Natural killer cell (primary cell): ENCODE measurements at places on chromosomes 16 and 17. TPM values are rescaled to one million over a fixed set of nuclear protein-coding genes. Genes with fewer than 3 reads are reported as not detected.
A peak's percentile ranks its signal among the peaks of the same experiment; 100 is the strongest.

CSH2 gene
- total RNA-seq, result not detected

RRAD gene
- 2.8 TPM for total RNA-seq

EEF2KMT gene
- 3.7 TPM for total RNA-seq

GGA2 gene
- 129 TPM for total RNA-seq

DNA sequence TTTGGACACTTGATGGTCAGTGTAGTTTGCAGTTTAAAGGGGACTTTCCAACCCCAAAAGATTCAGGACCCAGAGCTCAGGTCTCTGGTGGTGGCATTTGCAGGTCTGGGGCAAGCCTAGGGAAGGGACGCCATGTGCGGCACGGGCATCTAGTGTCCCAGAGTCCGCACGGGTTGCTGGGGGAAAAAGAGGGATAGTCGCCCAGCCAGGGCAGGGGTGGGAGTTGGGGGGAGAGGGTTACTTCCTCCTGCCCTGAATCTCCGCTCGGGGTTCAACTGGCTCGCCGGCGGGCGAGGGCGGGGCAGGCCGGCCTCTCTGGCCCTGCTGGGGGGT is 239 bp upstream of the CA7 start:
- peaks cover 17% of the 10 kb centered on the region for H3K27me3 ChIP-seq
- no peak overlapping the region for H3K4me3 ChIP-seq
- H3K27ac ChIP-seq, result no peak overlapping the region
- H3K36me3 ChIP-seq, result no peaks in the 10 kb centered on the region
- no peak for DNase-seq

DNA sequence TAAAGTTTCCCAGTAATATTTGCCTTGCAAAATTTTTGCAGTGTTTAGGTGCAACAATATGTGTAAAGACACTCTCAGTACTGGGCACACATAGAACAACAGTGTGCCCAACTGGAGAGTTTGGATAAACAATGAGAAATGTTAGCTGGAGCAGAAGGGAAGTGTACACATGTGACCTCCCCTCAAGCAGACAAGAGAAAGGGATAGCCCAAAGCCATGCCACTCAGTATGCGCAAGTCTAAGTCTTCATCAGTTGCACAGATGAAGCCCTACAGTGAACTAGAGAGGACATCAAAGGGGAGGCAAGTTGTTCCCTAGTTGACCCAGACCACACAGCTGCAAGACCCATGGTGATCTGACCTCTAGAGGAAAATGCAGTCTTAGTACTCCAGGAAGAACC is 97.9 kb upstream of the CDH11 start:
- H3K27me3 ChIP-seq, result no peaks in the 10 kb centered on the region
- H3K27ac ChIP-seq, result no peak overlapping the region
- no peaks in the 10 kb centered on the region for H3K4me1 ChIP-seq

DNA sequence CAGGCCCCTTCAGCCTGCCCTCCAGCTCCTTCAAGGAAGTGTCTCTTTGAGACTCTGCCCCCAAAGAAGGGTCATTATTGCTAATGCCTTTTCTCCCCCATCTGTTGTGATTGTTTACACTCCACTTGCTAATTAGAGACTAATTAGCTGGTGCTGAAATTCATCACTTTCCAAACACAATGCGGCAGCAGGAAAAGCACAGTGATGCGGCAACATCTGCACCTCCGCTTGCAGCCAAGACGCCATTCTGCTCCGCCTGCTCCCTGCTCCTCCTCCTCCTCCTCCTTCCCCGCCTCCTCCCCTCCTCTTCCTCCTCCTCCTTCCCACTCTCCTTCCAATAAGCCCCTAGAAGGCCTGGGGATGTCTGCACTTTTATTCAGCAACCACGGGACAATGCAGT is 110.5 kb downstream of the SDK2 start:
- H3K27ac ChIP-seq, result no peak overlapping the region
- no peak overlapping the region for H3K4me3 ChIP-seq
- no peaks in the 10 kb centered on the region for H3K4me1 ChIP-seq

- peaks cover 17% of the 10 kb centered on the region for H3K36me3 ChIP-seq
- H3K4me3 ChIP-seq, result no peak overlapping the region
- no peak overlapping the region for H3K27ac ChIP-seq
- no peak for DNase-seq
- H3K27me3 ChIP-seq, result no peaks in the 10 kb centered on the region
- H3K4me1 ChIP-seq, result peaks cover 5% of the 10 kb centered on the region
These were observed 23.9 kb upstream of the C16orf74 start for GRCh38 chr16:85774811-85775210.

GRCh38 chr16:64065523-64065922 is 1056.3 kb downstream of the CDH11 start:
- no peaks in the 10 kb centered on the region for H3K27me3 ChIP-seq
- no peak overlapping the region for H3K27ac ChIP-seq
- DNase-seq, result no peak
- H3K4me1 ChIP-seq, result no peaks in the 10 kb centered on the region
- H3K36me3 ChIP-seq, result no peaks in the 10 kb centered on the region
- no peak overlapping the region for H3K4me3 ChIP-seq

- H3K27ac ChIP-seq, result no peak overlapping the region
- DNase-seq, result no peak
- H3K4me1 ChIP-seq, result no peaks in the 10 kb centered on the region
- H3K36me3 ChIP-seq, result peaks cover 34% of the 10 kb centered on the region
These were observed 49.1 kb downstream of the PHLPP2 start for GRCh38 chr16:71675380-71675779.

DNA sequence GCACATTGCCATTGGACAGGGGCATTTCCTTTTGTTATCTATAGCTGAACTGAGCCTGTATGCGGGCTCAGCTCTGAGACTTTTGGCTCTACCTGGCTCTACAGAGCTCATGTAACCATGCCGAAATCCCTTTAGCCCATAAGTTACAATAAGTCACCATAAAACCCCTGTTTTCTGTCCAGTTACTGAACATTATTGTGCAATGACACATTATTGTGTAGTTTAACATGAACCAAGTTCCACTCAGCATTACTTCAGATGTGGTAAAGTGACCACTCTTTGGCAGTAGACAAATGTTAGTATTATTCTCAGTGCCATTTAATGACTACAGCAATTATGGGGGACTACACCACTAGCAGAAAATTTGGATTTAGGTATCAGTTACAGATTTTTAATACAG is 65.4 kb upstream of the RASL10B start:
- no peak overlapping the region for H3K4me3 ChIP-seq
- DNase-seq, result no peak
- peaks cover 32% of the 10 kb centered on the region for H3K36me3 ChIP-seq
- no peak overlapping the region for H3K27ac ChIP-seq

GRCh38 chr17:52106638-52107261 is 51.8 kb downstream of the CA10 start:
- no peak overlapping the region for H3K4me3 ChIP-seq
- H3K27ac ChIP-seq, result no peak overlapping the region
- H3K4me1 ChIP-seq, result no peaks in the 10 kb centered on the region

- H3K27ac ChIP-seq, result no peak overlapping the region
- H3K27me3 ChIP-seq, result no peaks in the 10 kb centered on the region
- peaks cover 35% of the 10 kb centered on the region for H3K4me1 ChIP-seq
- DNase-seq, result no peak
- H3K4me3 ChIP-seq, result no peak overlapping the region
These were observed 20.0 kb downstream of the HS3ST3B1 start for GRCh38 chr17:14320734-14321475.

- DNase-seq, result peak; percentile 79
- H3K27ac ChIP-seq, result no peak overlapping the region
- no peaks in the 10 kb centered on the region for H3K27me3 ChIP-seq
These were observed 20.4 kb upstream of the CDYL2 start for GRCh38 chr16:80824623-80825364.

DNA sequence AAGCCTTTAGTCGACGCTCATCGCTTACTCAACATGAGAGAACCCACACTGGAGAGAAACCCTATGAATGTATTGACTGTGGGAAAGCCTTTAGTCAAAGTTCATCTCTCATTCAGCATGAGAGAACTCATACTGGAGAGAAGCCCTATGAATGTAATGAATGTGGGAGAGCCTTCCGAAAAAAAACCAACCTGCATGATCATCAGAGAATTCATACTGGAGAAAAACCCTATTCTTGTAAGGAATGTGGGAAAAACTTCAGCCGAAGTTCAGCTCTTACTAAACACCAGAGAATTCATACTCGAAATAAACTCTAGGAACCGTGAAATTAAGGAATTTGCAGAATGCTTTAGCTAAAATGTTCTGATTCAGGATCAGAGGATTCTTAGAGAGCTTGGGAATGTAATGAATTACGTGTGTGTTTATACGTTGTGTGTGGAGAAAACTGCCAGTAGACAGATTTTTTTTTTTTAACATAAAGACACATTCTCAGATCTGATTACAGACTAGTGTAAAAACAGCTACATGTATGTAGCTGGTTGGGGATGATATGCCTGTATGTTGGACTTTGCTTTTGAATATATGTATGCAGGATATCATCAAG is 25.4 kb downstream of the ZFP90 start:
- no peak overlapping the region for H3K27ac ChIP-seq
- peaks cover 37% of the 10 kb centered on the region for H3K36me3 ChIP-seq
- H3K4me3 ChIP-seq, result no peak overlapping the region
- no peaks in the 10 kb centered on the region for H3K4me1 ChIP-seq
- DNase-seq, result no peak

GRCh38 chr17:73420897-73421296 is 109.1 kb upstream of the CDC42EP4 start:
- H3K4me1 ChIP-seq, result no peaks in the 10 kb centered on the region
- H3K4me3 ChIP-seq, result no peak overlapping the region
- H3K27me3 ChIP-seq, result no peaks in the 10 kb centered on the region
- no peak overlapping the region for H3K27ac ChIP-seq
- H3K36me3 ChIP-seq, result no peaks in the 10 kb centered on the region

GRCh38 chr17:218432-219110 is 37.1 kb upstream of the DOC2B start:
- no peak overlapping the region for H3K4me3 ChIP-seq
- H3K27ac ChIP-seq, result no peak overlapping the region
- peaks cover 9% of the 10 kb centered on the region for H3K4me1 ChIP-seq
- no peaks in the 10 kb centered on the region for H3K36me3 ChIP-seq
- DNase-seq, result no peak
- no peaks in the 10 kb centered on the region for H3K27me3 ChIP-seq

DNA sequence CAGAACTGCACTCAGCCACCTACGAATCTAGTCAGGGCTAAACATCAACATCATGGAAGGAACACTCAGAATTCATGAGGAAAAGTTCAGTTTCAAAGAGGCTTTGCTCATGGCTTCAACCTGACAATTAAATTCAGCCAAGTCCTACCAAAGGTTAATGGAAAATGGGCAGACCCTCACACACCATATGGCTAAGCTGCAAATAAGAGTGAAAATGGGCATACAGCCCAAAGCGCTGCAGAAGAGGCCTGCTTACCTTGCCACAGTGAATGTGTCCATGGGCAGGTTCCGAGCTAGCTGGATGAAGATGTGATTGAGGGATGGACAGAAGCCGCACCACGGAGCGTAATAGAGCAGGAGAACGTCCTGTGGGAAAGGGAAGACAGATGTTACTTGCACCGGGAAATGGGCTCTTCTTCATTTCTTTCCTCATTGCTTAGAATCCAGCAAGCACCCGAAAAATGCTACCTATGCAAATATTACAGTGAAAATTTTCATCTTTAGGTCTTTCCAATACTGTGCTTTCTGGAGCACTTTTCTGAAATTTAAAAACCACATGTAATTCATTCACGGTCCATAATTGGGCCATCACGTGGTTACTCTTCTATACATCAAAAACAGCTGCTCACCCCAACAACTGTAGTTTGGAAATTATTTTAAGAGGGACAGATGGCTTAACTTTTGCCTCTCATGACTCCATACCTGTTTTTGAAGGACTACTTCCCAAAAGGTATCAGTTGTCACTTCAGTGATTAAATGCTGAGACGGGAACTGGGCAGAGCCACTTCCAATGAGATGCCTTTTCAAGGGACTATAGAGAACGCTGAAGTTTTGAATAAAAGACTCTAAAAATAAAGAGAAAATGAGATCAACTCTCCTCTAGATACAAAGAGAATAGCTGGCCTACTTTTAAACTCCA is 19.6 kb downstream of the SNN start:
- no peaks in the 10 kb centered on the region for H3K27me3 ChIP-seq
- H3K4me1 ChIP-seq, result peaks cover 8% of the 10 kb centered on the region
- DNase-seq, result no peak
- no peak overlapping the region for H3K4me3 ChIP-seq
- peaks cover 69% of the 10 kb centered on the region for H3K36me3 ChIP-seq
- H3K27ac ChIP-seq, result no peak overlapping the region

DNA sequence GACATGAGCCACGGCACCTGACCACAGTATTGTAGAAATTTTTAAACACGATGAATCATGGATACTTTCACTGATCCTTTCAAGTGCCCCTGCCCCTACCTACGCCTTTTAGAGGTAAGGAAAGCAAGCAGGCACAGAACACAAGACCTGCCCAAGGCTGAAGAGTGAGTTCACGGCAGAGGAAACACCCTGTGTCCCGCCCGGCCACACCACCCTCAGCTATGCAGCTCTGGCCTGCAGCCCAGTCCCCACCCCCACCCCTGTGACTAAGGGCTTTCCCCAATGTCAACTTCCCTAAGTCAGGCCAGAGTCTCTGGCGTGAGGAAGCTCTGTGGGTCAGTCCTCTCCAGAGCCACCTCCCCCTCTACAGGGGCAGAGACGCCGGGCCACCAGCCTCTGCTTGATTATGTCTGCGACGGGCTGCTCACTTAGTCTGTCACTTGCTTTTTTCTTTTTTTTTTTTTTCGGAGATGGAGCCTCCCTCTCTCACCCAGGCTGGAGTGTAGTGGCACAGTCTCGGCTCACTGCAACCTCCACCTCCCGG is 8.4 kb downstream of the SLC16A5 start:
- DNase-seq, result no peak
- H3K4me1 ChIP-seq, result peaks cover 4% of the 10 kb centered on the region
- H3K27ac ChIP-seq, result no peak overlapping the region

DNA sequence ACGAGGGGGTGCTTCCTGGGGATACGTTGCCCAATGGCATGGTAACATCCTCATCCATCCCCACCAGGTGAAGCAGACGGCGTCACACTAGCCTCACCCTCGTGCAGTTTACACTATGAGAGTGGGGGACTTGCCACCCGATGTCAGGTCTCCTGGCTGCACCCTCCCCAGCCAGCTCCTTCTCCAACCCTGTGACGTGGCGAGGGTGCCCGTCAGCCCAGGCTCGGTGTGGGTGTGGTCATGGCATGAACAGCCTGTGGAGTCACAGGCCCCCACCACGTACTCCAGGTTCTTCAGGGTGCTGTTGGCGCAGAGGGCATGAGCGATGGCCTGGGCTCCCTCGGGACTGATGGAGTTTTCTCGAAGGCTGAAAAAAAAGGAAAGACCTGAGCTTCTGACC is 28.3 kb downstream of the NLRC3 start:
- no peak overlapping the region for H3K27ac ChIP-seq
- H3K4me3 ChIP-seq, result no peak overlapping the region
- peaks cover 4% of the 10 kb centered on the region for H3K4me1 ChIP-seq
- H3K27me3 ChIP-seq, result no peaks in the 10 kb centered on the region
- no peak for DNase-seq
